Stimulated activated CD8-positive, alpha-beta memory T cell treated with anti-CD3 and anti-CD28 coated beads, Interleukin-4, amount 100 ng/mL, for 1 hour (primary cell): ENCODE measurements at places on chromosomes 2 and 18.

DNA sequence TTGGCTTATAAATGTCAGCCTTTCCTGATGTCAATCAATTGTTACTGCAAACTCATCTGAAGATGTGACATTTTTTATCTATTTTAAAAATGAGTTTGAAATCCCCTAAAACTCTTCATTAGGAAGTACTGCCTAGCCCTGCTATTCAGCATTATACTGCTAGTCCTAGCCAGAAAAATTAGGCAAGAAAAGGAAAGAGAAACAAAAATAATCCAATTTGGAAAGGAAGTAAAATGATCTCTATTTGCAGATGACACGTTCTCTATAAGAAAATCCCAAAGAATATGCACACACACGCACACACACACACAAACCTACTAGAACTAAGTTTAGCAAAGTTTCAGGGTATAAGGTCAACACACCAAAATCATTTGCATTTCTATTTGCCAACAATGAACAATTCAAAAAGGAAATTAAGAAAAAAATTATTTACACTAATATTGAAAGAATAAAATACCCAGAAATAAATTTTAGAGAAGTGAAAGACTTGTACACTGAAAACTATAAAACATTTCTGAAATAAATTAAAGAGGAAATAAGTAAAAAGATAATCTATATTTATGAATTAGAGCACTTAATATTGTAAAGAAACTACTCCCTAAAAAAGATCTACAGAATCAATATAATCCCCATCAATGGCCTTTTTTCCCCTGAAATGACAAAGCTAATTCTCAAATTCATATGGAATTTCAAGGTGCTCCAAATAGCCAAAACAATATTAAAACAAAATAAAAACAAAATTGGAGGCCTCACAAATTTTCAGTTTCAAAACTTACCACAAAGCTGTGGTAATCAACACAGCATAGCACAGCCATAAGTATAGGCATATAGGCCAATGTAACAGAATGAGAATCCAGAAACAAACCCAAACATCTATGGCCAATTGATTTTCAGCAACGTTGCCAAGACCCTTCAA lies 433.7 kb upstream of the TRIB2 start:
- no peak for DNase-seq

GRCh38 chr2:185813707-185814106 lies 75.1 kb downstream of the FSIP2 start:
- DNase-seq, result no peak

GRCh38 chr2:225889452-225889851 lies 489.9 kb downstream of the NYAP2 start:
- no peak for DNase-seq

GRCh38 chr18:10330428-10330827 lies 124.0 kb upstream of the APCDD1 start:
- no peak for DNase-seq

GRCh38 chr2:49041061-49041460 lies 113.3 kb downstream of the FSHR start:
- no peak for DNase-seq

GRCh38 chr2:131032393-131032836 lies 60.8 kb downstream of the FAM168B start:
- DNase-seq, result no peak

DNA sequence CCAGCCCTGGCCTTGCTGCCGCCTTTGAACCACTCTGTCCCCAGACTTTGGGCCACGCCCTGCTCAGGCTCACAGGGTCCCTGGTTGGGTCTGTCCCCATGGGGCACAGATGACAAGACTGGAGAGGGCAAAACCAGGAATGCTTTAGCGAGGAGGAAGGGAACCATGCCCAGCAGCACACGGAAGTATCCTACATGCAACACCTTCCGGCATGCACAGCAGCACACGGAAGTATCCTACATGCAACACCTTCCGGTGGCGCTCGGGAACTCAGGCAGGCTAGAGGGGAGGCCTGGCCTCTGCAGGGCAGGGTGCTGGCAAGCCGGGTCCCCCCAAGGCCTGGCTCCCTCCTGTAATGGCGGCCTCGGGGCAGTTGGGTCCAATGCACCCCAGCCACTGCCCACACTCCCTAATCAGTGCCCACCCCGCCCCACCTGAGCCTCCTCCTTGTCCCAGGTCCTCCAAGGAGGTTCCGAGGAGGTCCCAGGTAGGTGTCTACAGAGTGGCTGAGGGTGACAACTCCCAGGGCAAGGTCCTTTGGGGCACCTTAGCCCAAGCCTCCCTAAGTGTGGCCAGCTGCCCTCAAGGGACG lies 33.6 kb upstream of the SNED1 start:
- no peak for DNase-seq

- DNase-seq, result no peak
Measured at GRCh38 chr2:48965204-48965603, 189.1 kb downstream of the FSHR start.

DNA sequence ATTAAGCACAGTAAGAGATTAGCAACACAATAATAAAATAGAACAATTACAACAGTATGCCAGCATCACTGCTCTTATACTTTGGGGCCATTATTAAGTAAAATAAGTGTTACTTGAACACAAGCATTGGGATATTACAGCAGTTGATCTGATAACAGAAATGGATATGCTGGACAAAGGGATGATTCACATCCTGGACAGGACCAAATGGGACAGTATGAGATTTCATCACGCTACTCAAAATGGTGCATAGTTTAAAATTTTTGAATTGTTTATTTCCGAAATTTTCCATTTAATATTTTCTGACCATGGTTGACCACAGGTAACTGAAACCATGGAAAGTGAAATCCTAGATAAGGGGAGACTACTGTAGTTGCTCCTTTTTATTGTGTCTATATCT lies 138.2 kb downstream of the UBR3 start:
- no peak for DNase-seq

DNA sequence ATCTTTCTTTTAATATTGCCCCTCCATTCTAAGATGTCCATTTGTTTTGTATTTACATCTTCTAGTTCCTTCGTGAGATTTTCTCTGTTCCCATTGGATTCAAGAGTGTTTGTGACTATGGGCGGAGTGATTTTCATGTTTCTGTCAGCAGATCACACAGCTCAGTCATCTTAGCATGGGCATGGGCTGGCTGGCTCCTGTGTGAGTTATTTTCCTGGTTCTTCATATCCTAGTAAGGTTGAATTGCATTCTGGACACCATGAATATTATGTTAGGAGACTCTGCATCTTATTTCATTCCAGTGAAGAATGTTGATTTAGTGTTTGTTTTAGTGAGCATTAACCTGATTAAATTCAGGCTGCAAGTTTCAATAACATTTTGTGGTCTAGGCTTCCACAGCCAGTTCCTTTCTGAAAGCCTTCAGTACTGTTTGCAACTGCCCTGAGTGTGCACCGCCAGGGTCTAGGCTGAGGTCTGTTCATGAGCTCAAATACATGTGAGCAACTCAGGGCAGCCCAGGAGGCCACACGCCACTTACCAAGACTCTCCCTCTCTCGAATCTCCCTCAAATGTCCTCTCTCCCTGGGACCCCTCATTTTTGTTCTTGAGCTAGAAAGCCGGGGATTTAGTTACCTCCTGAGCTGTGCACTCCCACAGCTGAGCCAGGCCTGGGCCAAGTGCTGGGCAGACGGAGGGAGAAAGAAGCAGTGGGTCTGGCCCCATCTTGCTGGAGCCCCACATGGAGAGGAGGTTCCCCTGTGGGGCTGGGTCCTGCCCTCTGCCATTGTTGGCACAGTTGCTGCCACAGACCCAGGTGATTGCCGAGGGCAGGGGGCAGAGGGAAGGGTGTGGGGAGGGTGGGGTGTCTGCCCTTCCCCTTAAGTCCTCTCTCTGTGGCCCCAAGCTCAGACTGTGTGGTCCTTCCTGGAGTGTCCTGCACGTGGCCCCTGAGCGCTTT lies 145.9 kb downstream of the RTP5 start:
- no peak for DNase-seq

- no peak for DNase-seq
Measured at GRCh38 chr2:228268756-228269155, 87.3 kb upstream of the SPHKAP start.

DNA sequence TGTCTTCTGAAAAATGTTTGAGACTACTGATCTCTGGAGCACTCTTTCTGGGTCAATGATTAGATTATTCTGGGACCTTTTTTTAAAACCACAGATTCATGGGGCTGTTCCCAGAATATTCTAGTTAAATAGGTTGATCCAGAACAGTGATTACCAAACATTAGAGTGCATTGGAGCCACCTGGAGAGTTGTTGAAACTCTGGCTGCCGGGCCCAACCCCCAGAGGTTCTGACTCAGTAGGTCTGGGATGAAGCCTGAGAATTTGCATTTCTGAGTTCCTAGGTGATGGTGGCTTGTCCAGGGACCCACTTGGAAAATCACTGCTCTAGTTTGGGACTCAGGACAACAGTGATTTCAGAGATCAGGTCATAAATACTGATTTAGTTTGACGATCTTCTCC lies 197.3 kb downstream of the PTPRM start:
- no peak for DNase-seq

- DNase-seq, result no peak
Measured at GRCh38 chr18:3761266-3761665, 311.3 kb downstream of the TGIF1 start.

- no peak for DNase-seq
Measured at GRCh38 chr2:14713248-14713647, 80.7 kb downstream of the LRATD1 start.

DNA sequence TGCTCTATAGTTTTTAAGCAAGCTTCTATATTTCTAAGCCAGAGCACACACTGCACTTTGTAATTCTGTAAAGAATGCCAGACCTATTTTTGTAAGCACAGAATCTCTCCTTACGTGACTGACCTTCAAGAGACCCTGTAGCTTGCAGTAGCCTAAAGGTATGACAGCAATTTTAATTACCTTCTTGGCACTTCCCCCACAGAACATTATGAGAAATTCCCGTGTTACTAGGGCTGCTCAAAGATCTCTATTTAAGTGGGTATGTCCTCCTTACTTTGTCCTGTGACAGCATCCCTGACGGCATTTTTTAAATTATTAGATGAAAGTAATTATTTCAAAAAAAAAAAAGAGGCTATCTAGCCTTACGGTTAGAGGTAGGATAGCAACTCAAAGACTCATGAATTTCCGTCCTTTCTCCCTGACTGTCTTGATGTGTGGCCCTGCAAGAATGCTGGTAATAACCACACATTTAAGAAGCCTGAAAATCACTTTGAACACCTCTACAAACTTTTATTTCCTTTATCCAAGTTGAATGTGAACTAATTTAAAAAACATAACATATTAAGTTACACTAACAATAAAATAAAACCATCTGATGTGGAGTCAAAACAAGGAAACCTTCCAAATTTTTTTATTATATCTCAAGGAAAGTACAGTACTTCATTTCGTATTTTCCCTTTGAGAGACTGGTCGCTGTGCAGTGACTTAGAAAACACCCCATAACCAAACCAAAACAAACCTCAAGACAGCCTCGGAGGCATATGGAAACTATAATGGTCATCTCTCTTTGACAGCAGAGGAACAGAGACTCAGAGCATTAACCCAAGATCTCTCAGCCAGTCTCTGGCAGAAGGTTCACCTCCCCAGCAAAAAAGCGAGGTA lies 54.9 kb downstream of the THUMPD2 start:
- DNase-seq, result no peak

DNA sequence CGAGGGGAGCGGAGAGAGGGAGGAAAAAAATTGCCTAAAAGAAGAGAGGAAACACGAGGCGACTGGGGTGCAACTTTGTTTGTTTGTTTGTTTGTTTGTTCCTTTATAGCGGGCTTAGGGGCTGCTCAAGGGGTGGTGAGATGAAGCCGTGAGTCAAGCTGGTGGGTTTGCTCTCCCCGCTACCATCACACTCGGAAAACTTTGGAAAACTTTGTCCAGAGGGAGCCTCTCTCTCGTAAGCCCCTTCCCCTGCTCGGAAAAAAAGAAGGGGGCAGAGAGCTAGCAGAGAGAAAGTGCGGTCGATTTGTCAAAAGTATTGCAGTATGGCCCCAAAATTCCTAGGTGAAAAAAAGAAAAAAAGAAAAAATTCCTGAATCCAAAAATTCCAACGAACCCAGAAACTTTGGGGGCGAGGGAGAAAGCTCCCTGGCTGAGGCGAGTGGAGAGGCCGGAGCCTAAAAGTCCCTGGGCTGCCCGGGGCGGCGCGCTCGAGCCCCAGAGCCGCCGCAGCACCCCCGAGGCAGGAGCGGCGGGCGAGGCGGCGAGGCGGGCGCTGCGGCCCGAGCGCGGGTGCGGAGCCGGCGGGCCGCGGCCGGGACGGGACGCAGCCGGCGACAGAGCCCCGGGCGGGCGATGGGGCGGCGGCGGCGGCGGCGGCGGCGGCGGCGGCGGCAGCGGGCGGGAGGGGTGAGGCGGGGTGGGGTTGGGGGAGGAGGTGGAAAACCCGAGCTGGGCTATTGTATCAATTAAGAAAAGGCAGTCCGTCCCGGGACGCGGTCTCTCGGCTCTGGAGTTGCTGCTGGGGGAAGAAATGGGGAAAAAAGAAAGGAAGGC lies 558 bp upstream of the CYP26B1 start:
- DNase-seq, result no peak

- no peak for DNase-seq
Measured at GRCh38 chr2:181037922-181038321, 57.5 kb downstream of the UBE2E3 start.

GRCh38 chr2:183035954-183036669 lies 2.1 kb downstream of the NCKAP1 start:
- DNase-seq, result no peak

DNA sequence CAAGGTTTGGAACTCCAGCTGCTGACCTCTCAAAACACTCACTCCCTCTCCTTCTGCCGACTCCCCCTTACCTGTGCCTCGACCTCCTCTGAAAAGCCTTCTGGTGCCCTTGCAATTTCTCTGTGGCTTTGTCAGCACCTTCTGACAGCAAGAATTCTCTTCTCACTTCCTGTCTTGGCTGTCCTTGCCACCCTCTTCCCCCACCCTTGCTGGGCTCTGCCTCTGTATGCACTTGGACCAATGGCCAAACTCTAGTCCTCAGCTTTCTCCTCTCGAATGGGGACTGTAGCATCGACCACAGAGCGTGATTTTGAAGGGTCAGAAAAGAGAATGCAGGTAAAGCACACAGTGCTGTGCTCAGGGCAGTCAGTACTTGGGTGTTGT lies 99.0 kb downstream of the HS1BP3 start:
- no peak for DNase-seq

DNA sequence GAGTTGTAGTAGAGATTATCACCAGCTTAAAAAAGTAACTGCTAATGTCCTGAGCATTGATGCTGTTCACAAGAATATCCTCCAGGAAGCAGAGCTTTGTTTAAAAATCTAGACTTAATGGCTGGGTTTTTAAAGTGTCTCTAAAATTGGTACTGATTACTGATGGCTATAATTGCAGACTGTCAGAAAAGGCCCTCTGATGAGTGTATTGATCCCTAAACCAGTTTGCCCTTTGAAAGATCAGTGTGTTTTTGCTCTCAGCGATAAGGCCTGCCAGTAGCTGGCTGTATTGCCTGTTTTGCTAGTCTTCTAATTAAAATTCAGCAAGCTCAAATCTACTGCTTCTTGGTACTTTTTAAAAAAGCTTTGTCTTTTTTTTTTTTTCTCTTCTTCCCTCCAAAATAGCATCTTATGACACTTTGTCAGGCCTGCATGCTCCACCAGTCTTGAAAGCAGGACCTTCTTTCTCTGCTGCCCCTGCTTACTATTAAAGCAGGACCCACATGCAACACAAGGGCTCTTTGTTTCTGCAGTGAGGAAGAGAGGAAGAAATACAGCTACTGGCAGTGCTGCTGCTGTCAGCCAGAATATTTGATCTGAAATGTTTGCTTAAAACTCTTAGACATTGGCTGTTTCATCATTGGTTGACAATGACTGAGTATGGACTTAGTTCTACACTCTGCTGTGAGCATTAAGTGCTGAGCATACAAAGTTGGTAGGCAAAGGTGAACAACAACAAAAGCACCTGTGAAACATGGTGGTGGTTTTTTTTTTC lies 1.8 kb downstream of the SEC11C start:
- no peak for DNase-seq
